NCI-H774 (cell line): ENCODE measurements at places on chromosomes 13 and 19.

DNA sequence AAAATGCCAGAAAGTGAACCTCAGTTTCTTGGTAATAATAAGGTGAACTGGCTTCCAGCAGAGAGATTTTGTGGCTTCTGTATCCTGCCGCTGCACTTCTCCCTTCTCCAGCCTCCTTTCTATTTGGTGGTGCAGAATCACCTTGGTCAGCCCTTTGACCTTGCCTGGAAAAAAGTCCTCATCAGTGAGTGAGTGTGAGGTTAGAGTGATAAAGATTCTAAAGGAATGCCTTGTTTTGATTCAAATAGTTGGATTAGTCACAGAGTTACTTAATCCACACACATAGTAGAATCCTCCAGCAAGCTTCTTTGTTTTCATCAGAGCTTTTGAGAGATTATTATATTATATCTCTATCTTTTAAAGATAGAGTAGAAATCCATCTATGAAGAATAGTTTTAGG is 140.9 kb downstream of the KCNRG start:
- no peak for DNase-seq

GRCh38 chr13:99661791-99662190 is 160.5 kb downstream of the TM9SF2 start:
- DNase-seq, result peak; percentile 15

DNA sequence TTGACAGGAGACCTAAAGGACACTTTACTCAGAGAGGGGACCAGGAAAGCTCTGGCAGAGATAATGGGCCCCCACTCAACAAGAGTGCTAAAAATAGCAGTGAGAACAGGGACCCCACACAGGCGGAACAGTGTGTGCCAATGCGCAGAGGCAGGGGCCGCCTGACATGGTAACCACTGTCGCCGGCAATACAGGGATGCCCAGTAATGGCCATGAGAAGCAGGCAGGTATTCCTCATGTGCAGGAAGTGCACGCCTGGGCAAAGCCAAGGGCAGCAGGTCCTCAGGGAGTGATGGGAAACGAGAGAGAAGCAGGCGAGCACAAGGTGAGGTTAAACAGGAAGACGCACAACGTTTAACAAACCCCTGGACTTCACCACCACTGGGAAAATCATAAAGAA is 757.1 kb downstream of the LIG4 start:
- peak; percentile 37 for DNase-seq

GRCh38 chr19:34481861-34482379 is 362 bp downstream of the WTIP start:
- DNase-seq, result no peak
